ENCODE measurements at places on chromosomes 12 and 14.

- no peak for DNase-seq
Measured at GRCh38 chr14:75548544-75548943, 26.3 kb downstream of the BATF start.

GRCh38 chr12:91264178-91264577, 81.6 kb upstream of the DCN start:
- DNase-seq = no peak

GRCh38 chr12:26239122-26239851, 43.9 kb downstream of the SSPN start:
- peak; percentile 100 for DNase-seq

GRCh38 chr14:101965770-101966722, 1.7 kb downstream of the DYNC1H1 start:
- no peak for DNase-seq

GRCh38 chr14:33676135-33676566, 274.7 kb downstream of the EGLN3 start:
- peak; percentile 79 for DNase-seq

Measured in MG63 (cell line).